Myocyte (in vitro differentiated cells): ENCODE measurements at places on chromosomes 2 and 18. TPM values are rescaled to one million over a fixed set of nuclear protein-coding genes. Genes with fewer than 3 reads are reported as not detected.

GRCh38 chr18:23877371-23877770 is 137.2 kb upstream of the TTC39C start:
- no peak for DNase-seq

DNA sequence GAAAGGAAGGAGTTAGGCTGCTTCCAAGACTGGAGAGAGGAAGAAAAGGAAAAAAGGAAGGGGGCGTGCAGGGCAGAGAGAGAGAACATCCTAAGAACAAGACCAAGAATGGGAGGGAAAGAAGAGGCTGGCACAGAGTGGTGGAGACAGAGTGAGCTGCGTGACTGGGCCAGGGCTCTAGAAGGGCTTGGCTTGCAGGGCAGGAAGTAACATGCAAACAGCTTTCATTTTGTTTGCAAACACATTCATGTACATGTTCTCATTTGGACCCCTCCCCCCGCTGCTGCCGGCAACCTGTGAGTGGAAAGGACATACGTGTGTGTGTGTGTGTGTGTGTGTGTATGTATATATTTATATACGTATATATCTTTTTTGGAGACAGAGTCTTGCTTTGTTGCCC is 46.8 kb upstream of the DNMT3A start:
- no peak for DNase-seq

- DNase-seq, result no peak
These were observed 39.6 kb downstream of the PTPN2 start for GRCh38 chr18:12844391-12844790.

GRCh38 chr18:28063271-28063761 is 113.6 kb downstream of the CDH2 start:
- no peak for DNase-seq

PSMD1 gene
- total RNA-seq, result 157 and 159 TPM in 2 replicates

SGO2 gene
- 3.1 and 7.9 TPM in 2 replicates for total RNA-seq

DNA sequence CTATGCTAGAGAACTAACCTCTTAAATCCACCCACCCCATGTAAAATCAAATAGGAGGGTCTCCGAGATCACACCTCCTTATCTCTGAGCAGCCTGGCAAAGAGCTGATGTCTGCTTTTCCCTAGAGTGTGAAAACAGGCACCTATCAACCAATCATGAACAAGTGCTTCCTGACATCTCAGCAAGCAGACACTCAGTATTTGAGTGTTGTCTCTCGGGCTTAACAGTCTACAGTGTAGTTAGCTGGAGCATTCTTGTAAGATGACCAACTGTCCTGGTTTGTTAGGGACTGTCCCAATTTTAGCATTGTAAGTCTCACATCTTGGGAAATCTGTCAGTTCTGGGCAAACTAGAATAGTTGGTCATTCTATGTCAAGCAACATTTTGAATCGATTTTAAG is 26.4 kb downstream of the MARCHF4 start:
- peak; percentile 28 for DNase-seq

DNA sequence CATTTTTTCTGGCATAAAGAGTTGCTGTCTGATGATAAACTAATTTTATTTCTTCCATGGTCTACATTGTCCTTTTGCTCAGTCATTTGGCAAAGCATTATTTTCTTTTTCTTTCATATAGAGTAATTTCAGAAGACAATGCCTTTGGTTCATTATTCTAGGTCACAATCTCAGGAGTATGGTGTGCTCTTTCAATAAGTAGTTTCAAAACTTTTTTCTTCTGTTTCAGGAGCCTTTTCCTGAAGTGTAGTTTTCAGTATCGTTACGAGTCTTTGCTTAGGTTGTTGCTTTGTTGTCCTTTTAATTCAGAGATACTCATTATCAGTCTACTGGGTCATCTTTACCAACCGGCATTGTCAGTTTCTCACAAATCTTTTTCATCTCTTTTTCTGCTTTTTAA is 100.4 kb upstream of the GPC1 start:
- DNase-seq, result no peak

GRCh38 chr2:222179592-222179991 is 119.2 kb downstream of the PAX3 start:
- no peak for DNase-seq

ZSWIM2 gene
- 0.16 TPM in 1 of 2 replicates, not detected in the other for total RNA-seq

GRCh38 chr2:2662847-2663356 is 331.8 kb upstream of the MYT1L start:
- no peak for DNase-seq

CPO gene
- not detected in 2 replicates for total RNA-seq

VIL1 gene
- total RNA-seq, result not detected in 2 replicates

ANKRD53 gene
- 1.5 TPM in 1 of 2 replicates, not detected in the other for total RNA-seq

DNA sequence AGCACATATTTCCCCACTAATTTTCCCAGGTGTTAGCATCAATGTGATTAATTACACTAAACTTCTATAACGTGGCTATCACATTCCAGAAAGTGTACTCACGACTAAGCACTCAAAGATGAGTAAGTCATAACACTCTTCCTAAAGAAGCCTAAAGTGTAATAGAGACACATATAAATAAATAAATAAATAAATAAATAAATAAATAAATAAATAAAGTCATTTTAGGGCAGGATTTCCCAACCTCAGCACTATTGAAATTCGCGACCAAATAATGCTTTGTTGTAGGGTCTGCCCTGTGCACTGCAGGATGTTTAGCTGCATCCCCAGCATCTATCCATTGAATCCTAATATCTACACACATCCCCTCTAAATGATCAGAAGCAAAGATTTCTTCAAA is 390.9 kb downstream of the CDH7 start:
- DNase-seq, result no peak

GRCh38 chr2:165950438-165950837 is 3.1 kb downstream of the TTC21B start:
- no peak for DNase-seq

GRCh38 chr2:71498261-71498701 is 44.9 kb downstream of the DYSF start:
- peak; percentile 91 for DNase-seq

GRCh38 chr2:108536133-108536780 is 2.0 kb downstream of the LIMS1 start:
- DNase-seq, result peak; percentile 58

GRCh38 chr2:52686935-52687334 is 1080.7 kb upstream of the CHAC2 start:
- no peak for DNase-seq

DNA sequence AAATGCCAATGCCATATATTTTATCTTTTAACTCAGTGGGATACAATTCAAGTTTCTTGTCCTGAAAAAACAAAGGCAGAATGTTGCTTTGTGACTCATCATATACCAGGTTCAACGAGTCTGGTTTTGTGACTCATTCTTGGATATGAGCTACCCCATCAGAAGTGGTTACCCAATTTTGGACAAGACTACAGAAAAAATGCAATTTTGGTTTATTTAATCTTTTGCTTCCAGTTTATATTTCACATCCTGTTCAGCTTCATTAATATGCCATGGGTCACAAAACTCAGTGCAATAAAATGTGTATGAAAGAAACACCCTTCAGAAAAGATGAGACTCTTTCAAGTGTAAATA is 25.0 kb downstream of the FN1 start:
- DNase-seq, result peak; percentile 73

- no peak for DNase-seq
These were observed 32.0 kb upstream of the GRHL1 start for GRCh38 chr2:9919512-9919911.

DNA sequence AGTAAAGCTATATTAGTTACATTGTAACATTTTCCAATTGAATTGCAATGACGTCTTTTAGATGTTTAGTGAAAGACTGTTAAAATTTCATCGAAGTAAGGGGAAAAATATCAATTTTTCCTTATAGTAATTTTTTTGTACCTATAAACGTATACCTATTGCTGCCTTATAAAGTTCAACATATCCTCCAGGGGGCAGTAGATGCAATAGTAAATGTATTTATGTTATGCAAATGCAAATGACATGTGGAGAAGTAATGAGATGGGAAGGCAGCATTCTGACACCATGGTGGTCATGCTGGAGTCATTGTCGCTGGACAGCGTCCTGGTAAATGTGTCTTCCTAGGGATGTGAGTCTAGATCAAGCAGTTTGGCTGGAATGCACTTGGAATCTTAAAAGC is 38.7 kb downstream of the MSTN start:
- DNase-seq, result peak; percentile 37

- no peak for DNase-seq
These were observed 2.8 kb downstream of the PECR start for GRCh38 chr2:216078776-216079175.

GRCh38 chr18:31850844-31851243 is 90.2 kb upstream of the SLC25A52 start:
- no peak for DNase-seq

DNA sequence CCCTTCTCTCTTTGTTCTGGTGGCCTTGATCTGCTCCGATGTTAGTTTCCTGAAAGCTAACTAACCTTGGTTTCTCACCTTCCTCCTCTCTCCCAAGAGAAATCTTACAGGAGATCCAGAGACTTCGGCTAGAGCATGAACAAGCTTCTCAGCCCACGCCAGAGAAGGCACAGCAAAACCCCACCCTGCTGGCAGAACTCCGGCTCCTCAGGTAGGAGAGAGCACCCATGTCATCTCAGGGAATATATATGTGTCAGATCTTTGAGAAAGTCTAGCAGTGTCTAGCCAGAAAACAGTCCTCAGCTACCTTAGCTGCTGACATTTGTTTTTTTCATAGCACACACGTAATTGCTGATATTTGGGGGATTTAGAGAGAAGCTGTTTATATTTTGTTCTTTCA is 148.1 kb downstream of the DTNA start:
- no peak for DNase-seq

ERFE gene
- total RNA-seq, result 8.5 and 10.1 TPM in 2 replicates

AKAIN1 gene
- total RNA-seq, result not detected in 2 replicates

IL18RAP gene
- total RNA-seq, result not detected in 2 replicates

MAL gene
- 1.6 and 2.2 TPM in 2 replicates for total RNA-seq

DNA sequence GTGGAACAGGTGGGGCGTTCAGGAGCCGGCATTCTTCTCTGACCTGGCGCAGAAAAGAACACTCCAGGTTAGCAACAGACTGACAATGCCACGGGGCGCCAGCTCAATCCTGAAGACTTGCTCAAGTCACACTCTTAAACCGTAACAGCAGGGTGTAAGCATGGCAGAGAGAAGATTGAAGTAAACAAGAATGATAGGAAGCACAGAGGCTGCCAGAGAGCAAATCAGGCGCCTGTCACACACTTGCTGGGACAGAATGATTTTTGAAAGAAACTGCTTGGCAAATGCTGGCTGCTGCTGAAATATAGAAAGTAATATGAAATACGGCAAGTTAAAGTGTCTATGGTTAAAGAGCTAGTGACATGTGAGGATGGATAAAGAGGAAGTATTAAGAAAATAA is 80.5 kb downstream of the MEP1B start:
- DNase-seq, result no peak

SPATA3 gene
- total RNA-seq, result not detected in 2 replicates

- peak; percentile 34 for DNase-seq
These were observed 80.0 kb downstream of the RHBDD1 start for GRCh38 chr2:226915846-226916360.

DNA sequence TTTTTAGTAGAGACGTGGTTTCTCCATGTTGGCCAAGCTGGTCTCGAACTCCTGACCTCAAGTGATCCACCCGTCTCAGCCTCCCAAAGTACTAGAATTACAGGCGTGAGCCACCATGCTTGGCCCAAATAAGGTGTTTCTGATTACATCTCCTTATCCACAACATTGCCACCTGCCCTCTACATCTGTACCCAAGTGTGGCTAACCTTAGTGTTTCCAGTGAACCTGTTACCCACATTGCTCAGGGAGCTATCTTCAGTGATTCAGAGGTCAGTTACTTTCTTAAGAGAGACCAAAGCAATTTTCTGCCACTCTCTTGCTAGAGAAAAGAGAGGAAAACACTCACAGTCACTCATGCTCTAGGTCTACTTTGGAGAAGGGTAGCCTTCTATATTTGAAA is 115.0 kb upstream of the SLC39A10 start:
- DNase-seq, result no peak

DNA sequence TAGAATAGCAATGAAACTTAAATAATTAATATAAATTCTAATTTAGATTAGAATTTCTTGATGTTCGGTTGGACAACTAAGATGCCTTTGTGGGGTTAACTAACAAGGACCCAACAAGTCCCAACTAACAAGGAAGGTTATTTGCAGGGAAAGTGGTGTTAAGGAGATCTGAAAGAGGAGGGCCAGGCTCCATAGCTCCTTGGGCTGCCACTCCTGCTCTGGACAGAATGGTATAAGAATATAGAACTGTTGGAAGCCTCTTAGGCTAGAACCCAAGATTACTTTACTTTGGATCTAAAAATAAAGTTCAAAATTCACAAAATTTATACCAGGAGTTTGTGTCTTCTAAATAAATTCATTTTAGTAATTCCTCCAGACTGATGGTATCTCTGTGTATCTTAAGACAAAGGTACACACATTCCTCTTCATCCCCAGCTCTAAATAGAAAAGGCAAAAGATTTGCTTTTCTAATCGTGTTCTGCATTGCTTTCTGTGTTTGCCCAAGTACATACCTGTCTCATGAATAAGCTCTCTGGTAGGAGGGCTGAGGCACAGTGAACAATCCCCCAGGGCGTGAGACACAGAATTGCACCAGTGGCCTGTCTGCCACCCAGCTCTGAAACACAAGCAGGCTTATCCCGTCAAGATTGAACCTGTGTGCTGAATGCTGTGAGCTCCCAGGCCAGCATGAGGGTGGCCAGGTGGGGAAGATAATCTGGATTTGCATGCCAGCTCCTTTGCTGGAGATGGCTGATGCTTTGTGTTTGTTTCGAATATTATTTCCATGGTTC is 176.0 kb downstream of the ACKR3 start:
- DNase-seq, result peak; percentile 61

DNA sequence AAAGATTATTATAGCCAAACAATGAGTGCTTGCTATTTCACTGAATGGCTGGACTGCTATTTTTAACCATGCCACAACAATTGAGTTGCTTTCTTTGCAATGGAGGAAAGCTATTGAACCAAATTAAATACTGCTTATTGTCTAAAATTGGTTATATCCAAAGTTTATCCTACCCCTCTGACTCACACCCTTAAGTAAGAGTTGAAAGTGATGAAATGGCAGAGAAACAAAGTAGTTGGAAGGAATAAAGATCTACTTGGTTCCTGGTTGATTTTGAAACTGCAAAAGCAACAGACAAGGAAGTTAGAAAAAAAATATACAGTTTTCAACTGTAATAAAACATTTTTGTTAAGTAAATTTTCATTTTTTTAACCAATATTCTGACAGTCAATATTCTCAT is 47.5 kb downstream of the EML4 start:
- no peak for DNase-seq

DNA sequence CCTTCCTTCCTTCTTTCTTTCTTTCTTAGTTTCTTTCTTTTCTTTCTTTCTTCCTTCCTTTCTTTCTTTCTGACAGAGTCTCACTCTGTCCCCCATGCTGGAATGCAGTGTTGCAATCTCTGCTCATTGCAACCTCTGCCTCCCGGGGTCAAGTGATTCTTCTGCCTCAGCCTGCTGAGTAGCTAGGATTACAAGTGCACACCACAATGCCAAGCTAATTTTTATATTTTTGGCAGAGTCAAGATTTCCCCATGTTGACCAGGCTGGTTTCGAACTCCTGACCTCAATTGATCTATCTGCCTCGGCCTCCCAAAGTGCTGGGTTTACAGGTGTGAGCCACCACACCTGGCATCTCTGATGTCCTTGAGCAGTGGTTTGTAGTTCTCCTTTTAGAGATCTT is 48.5 kb downstream of the IL1R2 start:
- no peak for DNase-seq
